Activated CD4-positive, alpha-beta T cell treated with anti-CD3 and anti-CD28 coated beads, Interleukin-2, amount 10 ng/mL, durations not matched to agents 24 days and 14 days (primary cell): ENCODE measurements at places on chromosomes 4 and X. TPM values are rescaled to one million over a fixed set of nuclear protein-coding genes. Genes with fewer than 3 reads are reported as not detected.

DUX4 gene
- not detected in 2 replicates for total RNA-seq

SCML1 gene
- total RNA-seq = 1.4 and 1.7 TPM in 2 replicates

DNA sequence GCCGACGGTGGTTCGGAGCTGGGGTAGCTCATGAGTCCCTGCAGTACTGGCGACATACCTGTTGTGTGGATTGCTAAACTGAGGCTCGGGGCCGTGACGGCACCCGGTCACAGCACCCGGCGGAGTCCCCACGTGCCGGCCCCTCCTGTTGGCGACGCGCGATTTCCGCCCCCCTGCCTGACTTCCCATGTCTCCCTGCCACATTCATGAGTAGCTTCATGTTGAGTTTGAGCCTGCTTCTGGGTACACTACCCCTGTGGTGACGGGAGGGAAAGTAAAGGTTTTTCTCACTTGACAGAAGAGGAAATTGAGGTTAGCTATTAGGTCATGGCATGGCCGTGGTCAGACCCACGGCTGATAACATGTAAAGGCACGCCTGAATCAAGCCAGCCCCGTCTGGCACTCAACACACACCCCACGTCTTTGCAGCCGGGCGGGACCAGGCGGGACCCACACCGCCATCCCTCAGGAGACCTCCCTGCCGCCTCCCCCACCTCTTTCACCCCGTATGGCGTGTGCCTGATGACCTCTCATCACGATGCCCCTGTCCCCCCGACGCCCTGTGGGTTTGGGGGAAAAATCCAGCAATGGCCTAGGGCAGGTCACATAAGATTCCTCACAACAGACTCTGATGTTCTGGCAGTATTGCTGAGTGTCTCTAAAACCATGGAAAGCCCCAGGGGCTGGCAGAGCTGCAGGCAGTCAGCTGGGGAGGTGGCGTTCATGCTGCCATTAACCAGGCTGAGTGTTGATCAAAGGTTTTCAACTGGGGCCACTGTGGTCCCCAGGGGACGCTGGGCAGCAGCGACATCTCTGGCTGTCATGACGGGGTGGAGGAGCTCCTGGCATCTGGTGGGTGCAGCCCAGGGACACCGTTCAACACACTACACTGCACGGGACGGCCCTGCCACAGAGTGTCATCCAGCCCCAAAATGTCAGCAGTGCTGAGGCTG is 29.2 kb downstream of the P2RY8 start:
- DNase-seq = peak; percentile 58
- H3K4me1 ChIP-seq = peaks cover 22% of the 10 kb centered on the region
- H3K27ac ChIP-seq = peak overlapping the region; percentile 63
- H3K36me3 ChIP-seq = peaks cover 39% of the 10 kb centered on the region
- no peaks in the 10 kb centered on the region for H3K27me3 ChIP-seq

- H3K4me3 ChIP-seq = no peak overlapping the region
- H3K36me3 ChIP-seq = no peaks in the 10 kb centered on the region
- H3K4me1 ChIP-seq = peaks cover 29% of the 10 kb centered on the region
- no peaks in the 10 kb centered on the region for H3K27me3 ChIP-seq
Observed at GRCh38 chr4:152454398-152455011, 81.4 kb downstream of the FBXW7 start.

DNA sequence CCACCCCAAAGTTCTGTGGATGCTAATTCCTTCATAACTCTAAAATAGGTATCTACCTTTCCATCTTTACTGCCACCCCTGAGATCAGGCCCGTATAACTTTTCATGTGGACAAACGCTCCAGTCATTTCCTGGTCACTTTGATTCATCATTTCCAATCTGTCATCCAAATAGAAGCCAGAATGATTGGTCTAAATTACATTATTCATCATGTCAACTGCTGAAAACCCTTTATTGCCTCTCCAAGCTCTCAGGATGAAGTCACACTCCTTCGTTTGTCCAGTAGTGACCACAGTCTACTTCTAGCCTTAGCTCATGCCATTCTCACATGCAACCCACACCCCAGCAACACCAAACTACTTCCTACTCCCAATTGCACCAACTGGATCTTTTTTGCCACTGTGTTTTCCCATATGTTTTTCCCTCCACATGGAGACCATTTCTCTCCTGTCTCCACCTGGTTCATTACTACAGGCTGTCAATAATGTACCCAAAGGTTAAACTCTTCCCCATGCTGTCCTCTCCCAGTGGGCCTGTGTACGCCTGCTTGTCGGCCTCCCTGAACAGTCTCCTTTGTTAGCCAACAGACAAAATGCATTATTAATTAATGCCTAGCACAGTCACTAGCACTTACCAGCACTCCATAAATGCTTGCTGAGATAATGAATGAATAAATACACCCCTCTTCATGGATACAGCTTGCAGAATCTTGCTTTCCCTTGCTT is 382.6 kb upstream of the NOCT start:
- no peaks in the 10 kb centered on the region for H3K27me3 ChIP-seq
- no peak overlapping the region for H3K27ac ChIP-seq
- H3K4me3 ChIP-seq = no peak overlapping the region
- DNase-seq = no peak

- H3K27me3 ChIP-seq = no peaks in the 10 kb centered on the region
- H3K36me3 ChIP-seq = no peaks in the 10 kb centered on the region
- peak; percentile 72 for DNase-seq
- H3K4me3 ChIP-seq = no peak overlapping the region
- no peaks in the 10 kb centered on the region for H3K4me1 ChIP-seq
Observed at GRCh38 chrX:65451663-65452062, 82.9 kb downstream of the LAS1L start.

DNA sequence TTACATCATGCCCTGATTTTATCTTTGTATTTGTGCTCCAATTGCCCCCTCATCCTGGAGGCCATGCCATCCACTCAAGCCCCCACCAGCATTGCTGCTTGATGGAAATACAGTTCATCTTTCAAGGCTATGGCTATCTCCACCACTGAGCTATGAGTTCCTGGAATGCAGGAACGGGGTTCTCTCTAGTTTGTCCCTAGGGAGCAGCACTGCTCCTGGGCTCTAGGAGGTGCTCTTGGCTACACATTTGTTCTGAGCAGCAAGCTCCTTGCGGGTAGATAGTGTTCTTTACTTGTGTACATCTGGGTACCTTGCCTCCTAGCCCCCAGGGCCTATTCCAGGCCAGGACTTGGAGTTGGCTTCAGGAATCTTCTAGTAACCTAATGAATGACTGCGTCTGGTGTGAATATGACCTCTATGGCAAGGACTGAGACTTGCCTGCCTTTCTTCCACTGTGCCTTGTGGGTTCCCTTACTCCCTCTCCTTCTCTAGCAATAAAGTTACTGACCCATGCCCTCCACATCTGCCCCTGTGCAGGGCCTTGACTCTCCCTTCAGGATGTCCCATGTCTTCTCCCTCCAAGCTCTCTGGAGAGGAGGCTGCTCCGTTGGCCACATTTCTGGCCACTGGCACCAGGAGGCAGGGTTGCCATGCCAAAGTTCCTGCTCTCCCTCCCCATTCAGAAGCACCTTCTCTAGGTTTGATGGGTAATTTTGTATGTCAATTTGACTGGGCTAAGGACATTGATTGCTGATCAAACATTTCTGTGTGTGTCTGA is 7.6 kb downstream of the CITED1 start:
- no peaks in the 10 kb centered on the region for H3K36me3 ChIP-seq
- H3K4me3 ChIP-seq = no peak overlapping the region
- peaks cover 47% of the 10 kb centered on the region for H3K27me3 ChIP-seq
- DNase-seq = peak; percentile 58
- H3K27ac ChIP-seq = no peak overlapping the region

DNA sequence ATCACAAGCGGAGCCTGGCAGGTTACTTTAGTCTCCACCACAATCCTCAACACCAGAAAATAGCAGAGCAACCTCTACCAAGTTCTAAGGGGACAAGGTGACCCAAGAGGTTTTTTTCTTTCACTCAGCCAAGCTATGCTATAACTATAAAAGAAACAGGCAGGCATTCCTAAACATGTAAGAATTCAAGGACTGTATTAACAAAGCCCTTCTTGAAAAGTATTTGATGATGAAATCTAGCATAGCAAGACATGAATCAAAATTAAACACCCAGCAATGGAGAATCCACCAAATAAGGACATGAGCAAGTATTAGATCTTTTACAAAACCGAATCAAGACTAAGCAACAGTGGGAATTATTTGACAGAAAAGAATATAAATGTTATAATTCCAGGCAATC is 25.7 kb upstream of the C1QTNF7 start:
- H3K27me3 ChIP-seq = peaks cover 8% of the 10 kb centered on the region
- H3K4me3 ChIP-seq = no peak overlapping the region
- no peak overlapping the region for H3K27ac ChIP-seq
- H3K36me3 ChIP-seq = no peaks in the 10 kb centered on the region
- no peak for DNase-seq

- no peaks in the 10 kb centered on the region for H3K36me3 ChIP-seq
- H3K4me3 ChIP-seq = no peak overlapping the region
- H3K27ac ChIP-seq = no peak overlapping the region
- no peak for DNase-seq
- H3K27me3 ChIP-seq = no peaks in the 10 kb centered on the region
Observed at GRCh38 chrX:11953615-11954014, 184.7 kb upstream of the FRMPD4 start.
